C1 segment of cervical spinal cord (tissue), 14 donors: ENCODE measurements at places on chromosomes 5 and 9.

GRCh38 chr9:105531530-105531929, 26.4 kb upstream of the FKTN start:
- no peak for DNase-seq

DNA sequence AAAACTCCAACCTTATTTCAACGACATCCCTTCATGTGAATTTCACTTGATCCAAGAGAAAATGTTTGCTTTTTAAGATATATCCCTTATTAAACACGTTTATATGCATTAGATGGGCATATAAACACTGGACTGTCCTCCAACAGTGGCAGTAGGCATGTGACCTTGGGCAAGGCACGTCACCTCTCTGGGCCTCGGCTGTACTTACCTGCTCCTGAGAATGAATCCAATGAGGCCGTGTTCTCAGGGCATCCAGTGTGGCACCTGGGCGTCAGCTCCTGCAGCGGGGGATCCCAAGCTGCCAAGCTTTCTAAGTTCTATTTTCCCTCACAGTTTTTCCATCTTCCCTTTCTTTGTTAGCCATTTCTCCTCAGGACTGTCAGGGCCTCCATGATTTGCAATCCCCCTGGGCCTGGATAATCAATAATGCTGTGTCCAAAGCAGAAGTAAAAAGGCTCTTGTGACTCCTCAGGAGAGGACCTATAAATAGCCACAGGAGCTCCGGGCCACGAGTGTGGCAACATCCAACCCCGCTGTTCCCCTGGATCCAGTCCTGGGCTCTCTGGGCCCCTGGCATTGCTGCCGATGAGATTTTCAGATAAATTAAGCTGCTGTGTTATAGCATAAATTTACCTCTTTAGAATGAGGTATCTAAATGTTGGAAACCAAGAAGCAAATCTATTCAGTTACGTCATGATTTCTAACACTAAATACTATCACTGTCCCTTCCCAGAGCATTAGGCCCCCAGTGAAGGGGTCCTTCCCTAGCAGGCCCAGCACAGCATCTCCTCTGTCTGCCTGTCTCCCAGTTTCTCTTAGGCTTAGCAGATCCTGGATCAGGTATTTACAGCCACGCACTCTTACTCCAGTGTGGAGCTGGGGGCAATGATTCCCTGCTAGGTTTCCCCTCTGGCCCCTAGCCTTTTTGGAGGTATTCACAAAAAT, 76.8 kb downstream of the PTPN3 start:
- no peak for DNase-seq

DNA sequence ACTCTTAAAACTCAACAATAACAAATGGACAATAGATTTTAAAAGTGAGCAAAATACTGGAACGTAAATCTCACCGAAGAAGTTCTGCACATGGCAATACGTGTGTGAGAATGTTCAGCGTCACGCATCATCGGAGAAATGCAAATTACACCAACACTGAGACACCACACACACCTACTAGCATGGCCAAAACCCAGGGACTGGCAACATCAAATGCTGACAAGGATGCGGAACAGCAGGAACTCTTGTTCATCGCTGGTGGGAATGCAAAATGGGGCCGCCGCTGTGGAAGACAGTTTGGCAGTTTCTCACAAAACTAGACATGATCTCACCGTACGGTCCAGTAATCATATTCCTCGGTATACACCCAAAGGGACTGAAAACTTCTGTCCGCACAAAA, 21.6 kb upstream of the CLPTM1L start:
- DNase-seq, result no peak

DNA sequence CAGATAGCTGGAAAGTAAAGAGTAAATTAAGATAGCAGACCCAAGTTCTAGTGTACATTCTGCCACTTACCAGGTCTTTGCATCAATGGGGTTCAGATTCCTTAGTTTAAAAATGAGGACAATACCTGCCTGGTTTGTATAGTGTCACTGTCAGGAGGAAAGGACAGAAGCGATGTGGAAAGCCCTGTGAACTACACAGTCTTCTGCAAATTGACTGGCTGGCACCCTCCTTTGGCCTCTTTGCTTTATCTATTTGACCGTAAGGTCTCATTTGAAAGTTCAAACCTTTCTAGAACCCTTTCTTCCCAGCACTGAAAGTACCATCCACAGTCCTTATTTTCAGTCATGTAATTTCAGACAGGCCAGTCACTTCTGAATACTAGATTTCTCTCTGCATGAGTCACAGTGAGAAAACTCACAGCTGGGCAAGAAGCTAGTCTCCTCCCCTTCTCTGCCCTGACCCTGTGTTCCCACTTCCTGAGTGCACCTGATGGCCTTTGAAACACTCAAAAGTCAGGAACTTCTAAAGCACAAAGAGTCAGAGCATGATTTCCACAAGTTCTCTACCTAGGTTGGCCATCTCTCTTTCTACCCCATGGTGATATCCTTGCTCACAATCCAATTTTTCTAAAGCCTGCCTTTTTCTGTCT, 91.3 kb upstream of the RASEF start:
- no peak for DNase-seq

- no peak for DNase-seq
These were observed 62.2 kb downstream of the RAD23B start for GRCh38 chr9:107345327-107345726.

DNA sequence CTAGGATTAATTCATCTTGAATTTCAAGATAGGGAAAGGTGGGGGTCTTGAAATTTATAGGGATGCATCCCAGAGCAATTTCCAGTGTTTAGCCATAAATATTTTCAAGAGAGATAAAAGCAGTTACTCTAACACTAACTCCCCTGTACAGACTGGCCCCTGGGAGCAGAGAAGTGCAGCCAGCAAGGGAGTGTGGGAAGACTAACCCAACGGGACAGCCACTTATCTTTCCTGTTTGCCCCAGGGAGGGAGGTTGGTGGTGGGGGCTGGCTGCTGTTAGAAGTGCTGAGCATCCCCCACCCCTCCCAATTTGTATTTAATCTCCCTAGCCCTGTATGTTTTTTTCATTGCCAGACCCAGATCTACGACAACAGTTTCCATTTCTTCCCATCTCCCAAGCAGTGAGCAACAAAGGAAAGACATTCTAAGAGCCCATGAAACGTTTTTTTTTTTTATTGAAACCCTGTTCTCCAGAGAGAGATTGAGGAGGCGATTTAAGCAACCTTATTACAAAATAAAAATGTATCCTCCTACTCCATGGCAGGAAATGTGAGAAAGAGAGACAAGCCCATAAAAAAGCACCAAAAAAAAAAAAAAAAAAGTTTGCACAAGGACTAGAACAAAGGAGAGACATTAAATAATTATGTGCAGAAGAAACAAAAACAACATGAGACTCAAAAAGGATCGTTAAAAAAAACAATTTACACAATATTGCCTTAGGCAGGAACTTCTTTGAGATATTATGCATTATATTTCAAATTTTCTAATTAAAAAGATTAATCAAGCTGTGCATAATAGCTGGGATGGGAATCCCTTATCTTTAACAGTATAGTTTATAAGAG, 343.4 kb downstream of the ARHGEF28 start:
- DNase-seq, result no peak

DNA sequence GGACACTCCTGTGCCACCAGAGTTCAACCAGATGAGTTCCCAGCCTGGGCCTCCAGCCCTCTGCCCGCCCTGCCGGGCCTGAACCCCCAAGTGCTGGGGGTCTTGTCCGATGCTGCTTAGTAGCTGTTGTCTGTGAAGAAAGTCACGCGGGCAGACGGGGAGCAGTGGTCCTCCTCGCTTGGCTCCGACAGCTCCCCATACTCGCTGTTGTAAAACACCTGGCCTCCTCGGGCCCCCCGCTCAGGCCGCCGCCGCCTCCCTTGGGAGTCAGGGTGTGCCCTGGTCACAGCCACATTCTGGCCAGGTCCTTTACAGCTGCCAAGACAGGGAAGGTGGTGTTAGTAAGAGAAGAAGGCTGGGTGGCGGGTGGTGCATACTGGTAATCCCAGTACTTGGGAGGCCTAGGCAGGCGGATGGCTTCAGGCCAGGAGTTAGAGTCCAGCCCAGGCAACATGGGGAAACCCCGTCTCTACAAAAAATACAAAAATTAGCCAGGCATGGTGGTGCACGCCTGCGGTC, 11.8 kb upstream of the SCGB3A1 start:
- no peak for DNase-seq

GRCh38 chr9:122219856-122220672, 8.7 kb downstream of the LHX6 start:
- no peak for DNase-seq

DNA sequence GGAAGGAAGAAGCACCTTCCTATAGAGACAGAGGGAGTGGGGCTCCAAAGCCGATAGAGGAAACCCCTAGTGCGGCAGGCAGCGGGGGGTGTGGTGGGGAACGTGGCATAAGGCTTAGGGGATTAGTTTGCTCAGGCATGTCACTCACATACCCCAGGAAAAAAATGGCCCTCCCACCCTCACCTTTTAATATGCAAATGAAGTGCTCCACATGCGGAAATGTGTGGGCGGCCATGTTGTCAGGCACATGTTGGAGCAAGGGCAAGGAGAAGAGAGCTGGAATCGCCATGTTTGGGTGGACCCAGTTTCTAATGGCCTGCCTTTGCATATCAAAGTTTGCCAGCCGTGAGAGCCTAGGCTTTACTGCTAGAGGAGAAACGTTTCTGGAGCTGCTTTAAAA, 758.8 kb downstream of the NR2F1-AS1 start:
- no peak for DNase-seq

DNA sequence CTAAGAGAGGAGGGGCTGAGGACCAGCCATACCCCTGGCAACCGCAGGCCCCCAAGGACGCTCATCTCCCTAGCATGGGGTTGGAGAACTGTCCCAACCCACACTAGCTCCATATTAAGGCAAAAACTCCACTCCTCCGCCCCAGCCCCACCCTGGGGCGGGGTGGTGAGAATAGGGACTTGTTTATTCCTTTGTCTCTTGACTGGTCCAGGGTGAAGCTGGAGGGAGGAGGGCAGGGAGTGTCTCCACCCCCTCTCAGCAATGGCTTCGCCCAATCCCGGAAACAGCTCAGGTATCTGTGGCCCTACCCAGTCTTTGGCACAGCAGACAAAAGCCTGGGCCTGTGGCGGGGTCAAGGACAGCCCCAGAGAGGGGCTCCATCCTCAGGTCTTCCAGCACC, 16.9 kb downstream of the PRRX2 start:
- DNase-seq, result no peak

GRCh38 chr9:111839387-111839786, 44.6 kb upstream of the SHOC1 start:
- no peak for DNase-seq

- no peak for DNase-seq
These were observed 252.5 kb downstream of the DEPDC1B start for GRCh38 chr5:60447488-60447920.

DNA sequence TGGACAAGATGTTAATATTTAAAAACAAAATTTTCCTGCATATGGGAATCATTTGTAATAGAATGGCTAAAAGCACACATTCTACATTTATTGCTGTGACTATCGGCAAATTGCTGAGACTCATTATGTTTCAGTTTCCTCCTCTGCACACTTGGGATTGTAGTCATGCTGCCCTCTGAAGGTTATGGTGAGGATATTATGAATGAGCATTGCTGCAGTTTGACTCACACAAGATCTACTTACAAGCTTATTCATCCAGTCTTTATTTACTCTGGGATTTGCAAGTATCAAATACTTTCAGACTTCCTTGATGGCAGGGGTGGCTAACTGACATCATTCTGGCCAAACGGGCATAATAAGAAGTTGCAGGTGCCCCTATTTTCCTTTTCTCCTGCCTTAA, 9.5 kb upstream of the NFIL3 start:
- no peak for DNase-seq

DNA sequence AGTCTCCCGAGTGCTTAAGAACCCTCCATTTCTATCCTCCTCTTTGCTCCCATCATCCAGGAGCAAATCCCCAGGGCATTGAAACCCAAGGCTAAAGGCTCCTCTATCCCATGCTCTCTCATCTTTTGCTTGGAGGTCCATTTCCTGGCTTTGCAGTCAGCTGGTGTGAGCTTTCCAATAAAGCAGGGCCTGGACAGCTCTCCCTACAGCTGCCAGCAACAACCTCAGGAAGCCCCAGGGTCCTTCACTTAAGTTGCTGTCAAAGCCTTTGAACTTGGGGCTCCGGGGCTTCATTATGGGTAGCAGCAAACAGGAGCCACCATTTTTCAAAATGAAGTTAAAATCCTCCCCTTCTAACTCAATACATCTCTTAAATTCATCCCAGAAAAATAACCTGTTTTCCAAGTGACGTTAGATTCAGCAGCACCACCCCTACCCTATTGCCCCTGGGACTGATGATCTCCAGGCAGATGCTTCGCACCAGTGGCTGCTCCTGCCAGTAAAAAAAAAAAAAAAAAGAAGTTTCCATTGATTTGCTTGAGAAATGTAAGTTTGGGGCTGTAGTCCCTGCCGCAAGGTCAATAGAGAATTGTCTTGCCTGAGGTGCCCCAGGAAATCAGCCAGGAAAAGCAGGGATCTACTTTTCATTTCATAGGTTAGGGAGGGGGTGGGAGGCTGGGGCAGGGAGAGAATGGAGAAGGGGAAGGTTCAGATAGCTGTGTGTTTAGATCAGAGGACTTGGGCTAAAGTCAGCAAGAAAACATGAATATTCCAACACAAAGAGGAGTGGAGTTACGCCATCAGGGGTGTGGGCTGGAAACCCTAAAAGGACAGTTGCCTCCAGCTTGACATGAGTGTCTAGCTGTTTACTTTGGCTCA, 83.8 kb upstream of the IL6ST start:
- DNase-seq, result no peak

DNA sequence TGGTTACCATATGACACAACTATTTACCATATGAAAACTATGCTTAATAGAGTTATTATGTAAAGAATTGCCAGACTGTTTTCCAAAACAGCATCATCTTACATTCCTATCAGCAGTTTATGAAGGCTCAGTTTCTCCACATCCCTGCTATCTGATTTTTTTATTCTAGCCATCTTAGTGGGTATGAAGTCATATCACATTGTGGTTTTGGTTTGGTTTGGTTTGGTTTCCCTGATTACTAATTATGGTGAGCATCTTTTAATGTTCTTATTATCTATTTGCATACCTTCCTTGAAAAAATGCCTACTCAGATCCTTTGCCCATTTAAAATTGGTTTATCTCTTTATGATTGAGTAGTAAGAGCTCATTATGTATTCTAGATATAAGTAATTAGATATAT, 199.4 kb upstream of the NFIL3 start:
- DNase-seq, result no peak

- DNase-seq, result no peak
These were observed 180.9 kb upstream of the ANKRD55 start for GRCh38 chr5:56414066-56414465.

- DNase-seq, result no peak
These were observed 244.2 kb downstream of the EBF1 start for GRCh38 chr5:158855510-158855909.

- DNase-seq, result no peak
These were observed 70.6 kb downstream of the RXRA start for GRCh38 chr9:134396825-134397224.
